Activated T-helper 17 cell treated with anti-CD3 and anti-CD28 coated beads, Interleukin-2, amount 50 U/mL, for 72 hours (primary cell): ENCODE measurements at places on chromosomes 1 and 21. TPM values are rescaled to one million over a fixed set of nuclear protein-coding genes. Genes with fewer than 3 reads are reported as not detected.

DNA sequence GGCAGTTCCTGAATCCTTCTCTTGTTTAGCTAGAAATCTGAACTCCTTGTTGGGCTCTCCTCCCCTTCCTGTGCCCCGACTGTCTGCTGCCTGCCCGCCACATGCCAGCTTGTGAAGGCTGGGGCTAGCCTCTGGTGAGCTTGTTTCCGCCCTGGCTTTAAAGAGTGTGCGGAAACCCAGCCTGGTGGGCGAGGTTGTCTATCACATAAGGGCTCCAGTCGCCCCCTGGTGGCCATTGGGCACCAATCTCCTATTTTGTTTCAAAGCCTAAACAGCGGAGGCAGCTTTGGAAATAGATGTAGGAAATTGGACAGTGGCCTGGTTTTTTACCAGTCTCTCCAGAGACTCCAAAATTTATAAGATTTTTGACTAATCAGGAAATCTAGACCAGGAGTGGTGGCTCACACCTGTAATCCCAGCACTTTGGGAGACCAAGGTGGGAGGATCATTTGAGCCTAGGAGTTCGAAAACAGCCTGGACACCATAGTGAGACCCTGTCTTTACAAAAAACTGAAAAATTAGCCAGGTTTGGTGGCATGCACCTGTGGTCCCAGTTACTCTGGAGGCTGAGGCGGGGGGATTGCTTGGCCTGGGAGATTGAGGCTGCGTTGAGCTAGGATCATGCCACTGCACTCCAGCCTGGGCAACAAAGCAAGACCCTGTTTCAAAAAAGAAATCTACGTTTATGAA, 9.8 kb downstream of the ATP8B2 start:
- peak overlapping the region; percentile 80 for H3K27ac ChIP-seq
- peaks cover 53% of the 10 kb centered on the region for H3K4me1 ChIP-seq
- peaks cover 100% of the 10 kb centered on the region for H3K36me3 ChIP-seq
- H3K27me3 ChIP-seq: no peaks in the 10 kb centered on the region
- peak overlapping the region; percentile 49 for H3K4me3 ChIP-seq
- ATAC-seq: peak; percentile 97

Gene AKNAD1
- total RNA-seq: not detected

Gene KCNT2
- 0.48 TPM for total RNA-seq

Gene HPCAL4
- 1.2 TPM for total RNA-seq
